ENCODE measurements at places on chromosomes 7 and 10. TPM values are rescaled to one million over a fixed set of nuclear protein-coding genes. Genes with fewer than 3 reads are reported as not detected.

GRCh38 chr10:79314761-79315601, 32.3 kb upstream of the PPIF start:
- DNase-seq = no peak

GRCh38 chr7:44236333-44236728, 35.6 kb downstream of the YKT6 start:
- no peak for DNase-seq

DNA sequence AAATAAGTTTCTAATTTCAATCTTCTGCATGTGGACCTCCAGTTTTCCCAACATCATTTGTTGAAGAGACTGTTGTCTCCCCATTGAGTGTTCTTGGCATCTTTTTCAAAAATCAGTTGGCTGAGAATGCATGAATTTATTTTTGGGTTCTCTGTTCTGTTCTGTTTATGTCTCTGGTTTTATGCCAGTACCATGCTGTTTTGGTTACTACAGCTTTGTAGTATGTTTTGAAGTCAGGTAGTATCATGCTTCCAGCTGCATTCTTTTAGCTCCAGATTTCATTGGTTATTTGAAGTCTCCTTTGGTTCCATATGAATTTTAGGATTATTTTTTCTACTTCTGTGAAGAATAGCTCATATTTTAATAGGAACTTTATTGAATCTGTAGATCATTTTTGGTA, 21.2 kb upstream of the SFTPD start:
- no peak for DNase-seq

- DNase-seq = no peak
These were observed 402 bp downstream of the MAFK start for GRCh38 chr7:1530946-1531262.

DNA sequence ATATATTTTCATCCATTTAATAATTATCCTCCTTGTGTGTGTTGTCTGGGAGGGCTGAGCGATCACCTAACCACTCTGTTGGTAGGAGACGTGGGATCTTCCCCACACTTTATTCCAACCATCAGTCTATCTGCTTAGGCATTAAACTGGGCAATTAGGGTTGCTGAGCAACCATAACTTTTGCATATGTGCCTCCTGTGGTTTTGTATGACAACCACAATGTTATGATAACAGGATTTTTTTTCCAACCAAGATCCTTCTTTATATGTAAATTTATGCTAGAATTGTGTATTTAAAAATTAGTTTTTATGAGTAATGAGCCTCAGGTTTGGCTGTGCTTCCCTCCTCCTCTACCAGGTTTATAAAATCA, 495.0 kb upstream of the MGMT start:
- DNase-seq = no peak

DNA sequence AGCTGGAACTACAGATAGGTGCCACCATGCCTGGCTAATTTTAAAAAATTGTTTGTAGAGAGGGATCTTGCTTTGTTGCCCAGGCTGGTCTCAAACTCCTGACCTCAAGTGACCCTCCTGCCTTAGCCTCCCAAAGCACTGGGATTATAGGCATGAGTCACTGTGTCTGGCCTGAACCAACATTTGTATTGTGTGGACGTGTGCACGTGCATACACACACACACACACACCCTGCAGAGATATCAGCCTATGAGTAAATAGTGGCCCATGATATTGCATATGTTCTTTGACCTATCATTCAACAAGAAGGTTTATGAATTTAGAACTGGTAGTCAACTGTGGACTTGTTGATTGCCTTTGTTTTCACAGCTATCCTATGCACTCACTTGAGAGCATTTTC, 161.6 kb downstream of the BAMBI start:
- DNase-seq = no peak

DNA sequence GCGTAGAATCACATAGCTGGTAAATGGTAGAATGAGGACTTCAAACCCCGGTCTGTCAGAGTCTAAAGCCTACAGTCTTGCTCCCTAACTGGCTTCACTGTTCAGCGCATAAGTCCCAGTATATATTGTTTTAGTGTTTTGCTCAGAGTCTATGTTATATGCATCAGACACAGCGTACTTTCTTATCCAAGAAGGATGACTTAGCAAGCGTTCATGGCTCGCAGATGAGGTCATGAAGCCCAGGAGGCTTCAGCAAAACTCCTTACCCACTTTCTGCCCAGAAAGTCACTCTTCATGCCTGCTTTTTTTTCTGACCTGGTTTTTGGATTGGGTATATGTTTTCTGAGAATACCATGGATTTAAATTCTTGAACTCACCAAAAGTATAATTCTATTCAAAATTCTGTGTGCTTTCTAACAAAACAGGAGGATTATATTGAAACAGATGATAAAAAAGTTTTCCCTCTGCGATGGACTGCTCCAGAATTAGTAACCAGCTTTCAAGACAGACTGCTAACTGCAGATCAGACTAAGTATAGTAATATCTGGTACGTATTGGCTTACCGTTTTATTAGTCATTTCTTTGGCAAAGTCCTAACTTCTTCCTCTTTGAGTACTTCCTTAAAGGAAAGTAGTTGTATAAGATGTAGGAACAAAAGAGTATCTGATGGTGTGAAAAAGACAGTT, 24.6 kb upstream of the BHLHA15 start:
- DNase-seq = no peak

GRCh38 chr7:44062903-44063295, 2.5 kb downstream of the PGAM2 start:
- no peak for DNase-seq

DNA sequence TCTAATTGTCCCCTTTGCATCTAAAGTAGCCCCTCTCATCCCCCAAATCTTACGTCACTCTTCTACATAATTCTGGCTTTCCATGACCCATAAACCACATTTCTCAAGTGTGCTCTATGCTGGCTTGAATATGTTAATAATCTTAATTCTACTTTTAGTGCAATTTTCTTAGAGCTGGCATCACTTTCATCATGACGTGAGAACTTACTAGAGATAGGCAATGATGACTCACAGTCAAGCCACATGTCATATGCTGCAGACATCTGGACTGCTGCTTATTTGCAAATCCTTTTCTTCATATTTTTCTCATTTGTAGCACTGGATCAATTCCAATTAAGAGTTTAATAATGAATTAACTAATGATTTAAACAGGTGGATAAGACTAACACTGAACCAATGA, 260.7 kb upstream of the PRKCQ start:
- DNase-seq = no peak

GRCh38 chr10:54772468-54773122, 28.4 kb downstream of the PCDH15 start:
- DNase-seq = no peak

Gene BEND7
- total RNA-seq = 22.7 TPM

Gene GLI3
- total RNA-seq = 17.8 TPM

DNA sequence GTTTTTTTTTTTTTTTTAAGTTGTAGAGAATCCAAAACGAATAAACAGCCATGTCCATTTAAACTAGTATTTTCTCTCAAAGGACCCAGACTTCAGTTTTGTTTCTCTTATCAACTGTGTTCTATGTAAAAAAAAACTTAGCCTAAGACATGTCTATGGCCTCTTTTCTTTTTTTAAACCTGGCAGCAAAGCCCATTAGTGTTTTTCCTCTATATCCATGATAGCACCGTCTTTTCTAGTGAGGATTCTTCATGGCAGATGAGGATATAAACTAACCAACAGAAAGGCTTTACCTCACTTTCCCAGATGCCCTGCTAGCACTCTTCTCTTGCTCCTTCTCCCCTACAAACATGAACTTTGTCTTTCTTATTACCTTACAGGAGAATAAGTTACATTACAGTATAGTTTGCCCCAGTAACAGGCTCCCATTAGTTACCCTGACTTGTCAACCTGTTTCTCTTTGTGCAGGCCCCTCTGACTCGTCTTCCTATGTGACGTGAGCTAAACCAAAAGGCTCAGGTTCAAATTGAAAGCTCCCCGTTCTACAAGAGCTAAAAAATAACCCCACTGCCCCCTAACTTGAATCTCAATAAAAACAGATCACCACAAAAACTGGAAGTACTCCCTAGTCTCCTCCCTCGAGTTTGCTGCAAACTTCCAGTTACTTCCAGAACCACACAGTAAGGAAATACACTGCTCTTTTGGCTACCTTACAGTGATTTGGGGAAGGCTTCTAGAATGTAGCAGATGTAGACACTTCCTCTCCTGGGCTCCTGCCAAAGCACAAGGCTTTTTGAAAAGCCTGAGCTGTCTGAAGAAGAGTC, 20.1 kb downstream of the P4HA1 start:
- no peak for DNase-seq

- DNase-seq = no peak
These were observed 68.4 kb downstream of the CACNA2D1 start for GRCh38 chr7:82375129-82375528.

- DNase-seq = no peak
These were observed 249.9 kb upstream of the PLXNA4 start for GRCh38 chr7:132825932-132826835.

GRCh38 chr10:123974406-123974805, 82.8 kb upstream of the CPXM2 start:
- peak; percentile 53 for DNase-seq

DNA sequence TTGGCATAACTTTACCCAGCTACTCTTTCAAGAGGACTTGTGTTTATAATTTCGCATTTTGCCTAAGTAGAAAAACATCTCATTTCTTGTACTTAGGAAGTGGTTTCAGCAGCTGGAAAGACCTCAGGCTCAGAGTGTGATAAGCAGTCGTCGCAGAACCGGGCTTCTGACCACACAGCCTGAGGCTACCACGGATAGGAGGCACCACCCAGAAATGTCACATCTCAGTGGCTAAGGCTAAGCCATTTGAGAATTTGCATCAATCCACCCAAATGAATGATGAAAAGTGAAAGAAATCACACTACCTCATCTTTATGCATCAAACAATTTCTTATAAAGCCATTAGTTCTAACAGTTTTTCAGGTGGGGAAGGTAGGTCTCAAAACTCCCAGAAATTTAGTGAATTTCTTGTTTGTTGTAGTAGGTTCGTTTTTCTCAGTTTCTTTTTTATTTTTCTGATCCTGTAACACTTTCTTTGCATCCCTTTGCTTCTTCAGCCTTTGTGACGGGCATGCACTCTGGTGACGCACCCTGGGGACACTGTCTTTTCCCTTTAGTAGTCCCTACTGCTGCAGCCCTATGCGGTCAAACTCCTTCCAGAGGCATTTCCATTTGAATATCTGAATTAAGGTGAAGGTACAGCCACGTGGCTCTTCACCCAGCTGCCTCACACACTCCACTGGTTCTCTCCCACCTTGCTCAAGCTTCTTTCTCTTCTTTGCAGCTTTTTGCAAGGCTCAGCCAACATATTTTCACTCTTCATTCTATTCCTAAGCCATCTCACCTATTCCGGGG, 68.5 kb downstream of the MAP3K8 start:
- no peak for DNase-seq

GRCh38 chr7:99594948-99595745, 2.9 kb upstream of the TMEM225B start:
- DNase-seq = no peak

GRCh38 chr10:125624800-125625199, 58.2 kb downstream of the TEX36 start:
- DNase-seq = no peak

Gene BAIAP2L1
- total RNA-seq = 0.84 TPM

GRCh38 chr10:110747609-110748464, 103.7 kb downstream of the RBM20 start:
- no peak for DNase-seq

Data from esophagus muscularis mucosa (tissue), 4 donors.